ENCODE measurements at places on chromosomes 12 and 14.

GRCh38 chr12:28882444-28882843, 266.6 kb upstream of the FAR2 start:
- no peak for DNase-seq

- DNase-seq: no peak
Observed at GRCh38 chr12:60926256-60926655, 1330.4 kb downstream of the SLC16A7 start.

DNA sequence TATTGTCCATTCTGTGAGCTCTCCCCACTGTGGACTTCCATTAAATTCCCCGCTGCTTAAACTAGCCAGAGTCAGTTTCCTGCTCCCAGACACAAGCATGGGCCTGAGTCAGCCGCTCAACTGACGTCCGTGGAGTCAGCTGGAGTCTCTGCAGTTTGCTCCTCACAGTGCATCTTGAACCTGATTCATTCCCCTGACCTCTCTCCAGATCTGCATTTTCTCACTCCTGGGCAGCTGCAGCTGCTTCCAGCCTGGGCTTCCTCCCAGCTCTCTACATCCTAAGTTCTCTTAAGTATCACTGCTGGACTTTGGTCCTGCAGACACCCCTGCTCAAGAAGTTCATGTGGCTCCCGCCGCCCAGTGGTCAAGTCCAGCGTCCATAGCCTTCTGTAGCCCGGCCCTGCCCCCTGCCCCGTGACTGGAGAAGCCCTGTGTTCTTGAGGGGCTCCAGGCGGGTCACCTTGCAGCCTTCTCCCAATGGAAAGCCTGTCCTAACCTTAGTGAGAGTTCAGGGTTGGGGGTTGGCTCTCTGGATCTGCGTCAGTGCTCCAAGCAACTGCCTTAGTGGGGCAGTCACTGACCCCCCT, 20.0 kb downstream of the NFKBIA start:
- no peak for DNase-seq

DNA sequence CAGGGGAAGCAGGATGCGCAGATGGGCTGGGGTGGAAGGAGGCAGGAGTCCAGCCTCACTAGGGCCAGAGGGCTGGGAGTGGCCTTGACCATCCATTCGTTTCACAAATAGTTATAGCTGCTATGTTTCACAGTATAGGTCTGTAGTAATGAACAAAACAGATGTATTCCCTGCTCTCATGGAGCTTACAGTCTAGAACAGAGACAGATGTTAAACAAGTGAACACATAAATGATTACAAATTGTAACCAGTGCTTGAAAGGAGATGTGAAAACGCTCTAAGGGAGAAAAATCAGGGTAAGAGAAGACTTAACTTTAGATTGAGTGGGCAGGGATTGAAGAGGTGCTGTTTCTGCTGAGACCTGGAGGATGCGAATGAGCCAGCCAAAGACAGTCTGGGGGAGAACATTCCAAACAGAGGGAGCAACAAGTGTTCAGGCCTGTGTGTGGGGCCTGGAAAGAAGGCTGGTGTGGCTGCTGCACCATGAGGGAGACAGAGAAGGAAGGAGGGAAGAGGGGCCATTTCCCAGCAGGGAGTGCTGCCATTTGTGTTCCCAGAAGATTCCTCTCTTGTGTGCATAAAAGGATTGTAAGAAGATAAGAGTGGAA, 14.6 kb downstream of the CFAP251 start:
- DNase-seq: no peak

DNA sequence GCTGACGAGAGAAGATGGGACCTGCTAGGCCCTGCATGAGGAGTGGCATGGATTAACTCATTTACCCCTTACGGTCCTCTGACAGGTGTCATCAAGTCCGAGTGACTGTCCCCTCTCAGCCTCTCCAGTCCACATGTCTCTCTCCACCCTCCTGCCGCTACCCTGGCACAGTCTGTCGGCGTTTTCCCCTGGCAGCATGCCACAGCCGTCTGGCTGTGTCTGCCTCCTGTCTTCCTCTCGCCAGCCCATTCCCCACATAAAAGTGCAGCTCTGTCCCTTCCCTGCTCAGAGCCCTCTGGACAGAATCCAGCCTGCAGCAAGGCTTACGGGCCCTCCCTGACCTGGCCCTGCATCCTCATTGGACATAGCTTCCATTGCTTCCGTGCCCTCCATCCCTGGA, 45.6 kb downstream of the UBE3B start:
- DNase-seq: no peak

- no peak for DNase-seq
Observed at GRCh38 chr12:127583041-127583440, 683.9 kb upstream of the TMEM132C start.

- no peak for DNase-seq
Observed at GRCh38 chr12:67656251-67656650, 7.7 kb downstream of the DYRK2 start.

DNA sequence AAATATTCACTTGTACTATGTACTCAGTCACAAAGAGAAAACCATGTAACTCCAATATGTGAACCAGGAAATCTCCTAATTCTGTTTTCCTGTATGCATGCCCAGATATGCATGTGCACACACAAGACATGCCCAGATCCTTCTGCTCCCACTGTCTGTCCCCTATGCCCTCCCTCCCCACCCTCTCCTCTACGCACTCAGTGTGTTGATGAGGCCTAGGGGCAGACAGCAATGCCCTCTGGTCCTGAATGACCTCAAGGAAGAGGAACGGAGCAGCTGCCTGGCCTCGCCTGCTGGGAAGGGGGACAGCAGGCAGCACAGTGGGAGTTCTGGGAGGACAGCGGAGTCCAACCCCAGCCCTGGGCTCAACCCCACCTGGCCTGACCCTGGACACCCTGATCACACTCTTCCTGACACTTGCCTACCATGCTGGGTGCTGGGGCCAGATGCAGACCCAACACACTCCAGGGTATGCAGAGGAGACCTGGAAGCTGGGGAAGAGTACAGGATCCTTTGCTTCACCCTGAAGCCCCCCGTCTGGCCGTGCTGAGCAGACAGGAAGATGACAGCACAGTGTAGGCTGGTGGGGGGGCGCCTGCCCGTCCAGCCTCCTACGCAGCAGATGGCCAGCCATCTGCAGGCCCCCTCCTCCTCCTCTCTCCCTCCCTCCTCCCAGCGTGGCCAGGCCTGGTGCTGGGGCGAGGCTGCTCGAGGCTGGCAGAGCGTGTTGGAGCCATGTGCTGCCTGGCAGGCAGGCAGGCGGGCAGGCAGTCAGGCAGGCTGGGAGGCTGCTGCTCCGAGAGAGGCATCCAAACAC, 106.6 kb upstream of the NCOR2 start:
- DNase-seq: no peak

DNA sequence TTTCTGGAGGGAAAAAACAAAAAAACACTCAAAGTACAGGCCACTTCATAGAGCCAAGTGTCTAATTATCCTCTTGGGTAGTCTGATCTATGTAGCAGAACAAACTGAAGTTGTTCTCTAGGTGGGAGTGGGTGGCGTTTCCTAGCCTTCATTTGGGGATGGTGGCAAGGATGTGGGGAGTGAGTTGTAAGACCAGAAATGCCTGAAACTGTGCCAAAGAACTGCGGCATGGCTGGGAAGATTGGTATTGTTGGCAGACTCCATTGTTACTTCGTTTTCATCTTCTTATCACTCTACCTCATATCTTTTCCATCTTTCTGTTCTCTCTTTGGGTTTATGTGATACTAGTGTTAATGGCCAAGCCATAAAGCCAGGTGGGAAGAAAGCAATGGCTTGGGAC, 177.3 kb upstream of the DDHD1 start:
- DNase-seq: no peak

DNA sequence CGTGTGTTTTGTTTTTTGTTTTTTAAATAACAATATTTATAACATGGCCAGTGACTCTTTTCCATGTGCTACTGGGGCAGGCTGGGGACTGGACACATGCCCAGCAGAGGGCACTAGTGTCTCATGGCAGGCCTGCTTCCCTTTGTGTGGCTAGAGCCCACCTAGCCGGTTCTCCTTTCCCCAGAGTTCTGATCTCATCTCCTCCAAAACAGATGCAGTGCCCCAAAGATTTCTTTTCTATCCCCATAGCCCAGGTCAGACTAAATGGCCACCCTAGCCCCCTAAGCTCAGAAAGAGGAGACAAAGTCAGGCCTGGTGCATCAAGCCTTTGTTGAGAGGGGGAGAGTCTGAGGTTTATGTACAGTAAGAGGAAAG, 21.2 kb downstream of the PRPF40B start:
- peak; percentile 66 for DNase-seq

- no peak for DNase-seq
Observed at GRCh38 chr12:88896958-88897357, 316.7 kb upstream of the KITLG start.

DNA sequence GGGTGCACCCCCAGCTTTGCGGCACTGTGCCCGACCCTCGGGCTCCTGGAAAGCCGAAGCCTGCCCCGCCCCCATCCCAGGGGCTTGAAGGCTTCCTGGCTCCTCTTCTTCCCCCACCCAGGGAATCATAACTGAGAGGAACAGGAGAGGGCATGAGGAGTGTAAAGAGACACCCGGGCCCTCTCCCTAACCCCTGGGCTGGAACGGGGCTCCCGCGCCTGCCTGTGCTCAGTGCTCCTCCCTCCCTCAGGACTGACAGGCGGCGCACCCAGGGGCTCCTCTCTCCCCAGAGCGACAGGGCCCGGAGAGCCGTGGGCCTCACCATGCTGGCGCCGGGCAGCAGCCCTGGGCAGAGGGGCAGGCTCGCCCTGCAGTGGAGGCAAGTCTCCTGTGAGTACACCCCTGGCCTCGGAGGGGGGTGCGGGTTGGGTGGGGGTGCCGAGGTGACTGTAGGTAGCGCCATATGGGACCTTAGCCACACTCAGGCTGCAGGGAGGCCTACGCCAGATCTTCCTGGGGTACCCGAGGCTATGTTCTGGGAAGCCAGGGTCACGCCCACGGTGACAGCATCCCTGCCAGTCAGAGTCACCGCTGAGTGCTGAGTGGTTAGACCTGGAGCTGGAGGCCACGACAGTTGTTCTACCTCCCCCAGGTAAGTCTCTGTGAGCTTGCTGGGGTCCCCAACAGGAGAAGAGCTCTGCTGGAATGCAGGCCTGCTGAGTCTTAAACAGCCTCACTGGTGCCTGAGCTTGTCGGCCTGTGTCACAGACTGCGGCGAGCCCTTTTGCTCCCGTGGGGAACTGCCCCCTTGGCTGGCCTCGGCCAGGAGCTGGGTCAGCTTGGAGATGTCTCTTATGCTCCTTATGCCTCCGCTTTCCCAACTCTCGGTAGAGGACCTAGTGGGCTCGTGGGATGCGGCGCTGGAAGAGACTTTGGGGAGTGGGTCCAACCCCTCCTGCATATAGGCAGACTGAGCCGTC, 7.8 kb downstream of the LRTM2 start:
- DNase-seq: no peak

GRCh38 chr12:79408689-79409088, 282.1 kb downstream of the PAWR start:
- DNase-seq: no peak

- DNase-seq: peak; percentile 14
Observed at GRCh38 chr12:27179400-27180214, 64.5 kb upstream of the STK38L start.

DNA sequence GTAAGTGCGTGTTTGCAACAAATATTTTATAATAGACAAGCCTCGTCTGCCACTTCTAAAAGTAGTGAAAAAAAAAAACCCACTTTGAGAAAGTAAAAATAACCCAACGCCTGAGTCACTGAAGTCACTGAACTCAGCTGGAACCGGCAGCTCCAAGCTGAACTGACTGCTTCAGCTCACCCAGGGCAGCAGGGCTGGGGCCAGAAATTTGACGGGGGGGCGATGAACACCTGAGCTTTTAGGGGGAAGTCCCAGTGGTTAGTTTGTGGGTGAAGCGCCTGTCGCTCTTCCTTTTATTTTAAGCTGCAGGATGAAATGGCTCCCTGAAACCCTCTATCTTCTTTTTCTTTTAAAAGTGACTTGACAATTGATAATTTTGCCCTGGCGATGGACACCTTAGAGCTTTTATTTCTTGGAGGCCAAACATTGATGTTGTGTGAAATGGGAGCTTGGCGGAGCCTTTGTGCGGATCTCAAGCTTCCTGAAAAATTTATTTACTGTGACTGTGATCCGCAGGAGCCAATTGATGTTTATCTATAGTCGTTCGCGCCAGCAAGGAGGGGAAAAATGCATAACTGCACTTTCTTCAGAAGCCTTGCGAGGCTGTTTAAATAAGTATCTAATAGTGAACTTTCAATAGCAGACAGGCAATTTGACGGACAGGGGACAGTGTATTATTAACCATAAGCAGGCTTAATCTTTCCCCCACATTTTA, 173.2 kb upstream of the MYL2 start:
- no peak for DNase-seq

DNA sequence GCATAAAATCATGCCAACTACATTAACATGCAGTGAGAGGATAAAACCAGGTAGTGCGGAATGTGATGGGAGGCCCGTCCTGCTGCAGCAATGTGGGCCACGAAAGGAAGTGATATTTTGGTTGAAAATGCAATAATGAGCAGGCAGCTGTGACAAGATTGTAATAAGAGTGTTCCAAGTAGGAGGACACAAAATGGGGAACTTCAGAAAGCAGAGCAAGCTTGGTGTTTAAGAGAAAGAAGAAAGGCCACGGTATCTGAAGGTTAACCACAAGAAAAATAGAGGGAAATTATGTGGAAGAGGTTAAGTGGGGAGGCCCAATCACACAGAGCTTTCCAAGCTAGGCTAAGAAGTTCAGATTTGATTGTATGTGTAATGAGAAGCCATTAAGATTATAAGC, 34.3 kb downstream of the OVCH1 start:
- DNase-seq: no peak

- no peak for DNase-seq
Observed at GRCh38 chr14:65184032-65184764, 81.9 kb upstream of the MAX start.

GRCh38 chr14:77738559-77739250, 22.3 kb downstream of the SNW1 start:
- DNase-seq: no peak

GRCh38 chr14:82394916-82395315, 861.3 kb upstream of the SEL1L start:
- DNase-seq: no peak

GRCh38 chr12:116551952-116552772, 7.0 kb upstream of the MAP1LC3B2 start:
- DNase-seq: no peak

DNA sequence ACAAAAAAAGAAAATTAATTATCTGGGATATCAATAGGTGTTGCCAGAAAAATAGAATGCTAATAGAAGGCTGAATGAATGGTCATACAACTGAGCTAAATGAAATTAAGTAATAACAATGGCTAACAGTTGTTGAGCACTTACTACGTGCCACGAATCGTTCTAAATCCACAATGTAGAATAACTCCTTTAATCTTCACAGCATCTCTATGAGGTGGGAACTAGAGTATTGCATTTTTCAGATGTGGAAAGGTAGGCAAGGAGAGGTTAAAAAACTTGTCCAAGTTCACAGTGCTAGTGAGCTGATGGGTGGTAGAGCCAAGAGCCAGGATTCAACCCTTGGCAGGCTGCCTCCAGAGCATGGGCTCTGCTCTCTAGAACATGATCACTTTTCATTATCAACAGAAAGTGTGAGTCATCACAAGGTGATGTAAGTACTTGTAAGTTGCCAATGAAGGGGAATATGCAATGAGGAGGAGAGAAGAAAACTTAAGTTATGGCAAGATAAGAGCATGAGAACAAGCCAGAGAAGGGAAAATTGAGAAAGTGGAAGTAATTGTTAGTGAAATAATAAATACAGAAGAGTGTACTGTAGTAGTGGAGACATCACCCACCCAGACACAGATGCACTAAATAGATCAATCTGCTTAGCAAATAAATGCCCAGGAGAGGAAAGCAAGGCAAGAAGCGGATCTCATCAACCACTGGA, 122.1 kb downstream of the PRKD1 start:
- no peak for DNase-seq
